ENCODE measurements at places on chromosomes 12 and 14. TPM values are rescaled to one million over a fixed set of nuclear protein-coding genes. Genes with fewer than 3 reads are reported as not detected.

The TCL1A gene
- total RNA-seq = not detected

The SMIM41 gene
- not detected for total RNA-seq

The CD27 gene
- total RNA-seq = not detected

The TDRD9 gene
- not detected for total RNA-seq

The ARHGEF25 gene
- total RNA-seq = 6.8 TPM

The PTPRR gene
- total RNA-seq = 0.17 TPM

The MGST1 gene
- total RNA-seq = 785 TPM

The NID2 gene
- 16.7 TPM for total RNA-seq

The AHNAK2 gene
- total RNA-seq = 178 TPM

The MFAP5 gene
- not detected for total RNA-seq

The BIN2 gene
- total RNA-seq = not detected

The PTHLH gene
- 39.3 TPM for total RNA-seq

The NEK9 gene
- total RNA-seq = 34.3 TPM

The MANSC1 gene
- total RNA-seq = 4.8 TPM

The P2RX2 gene
- not detected for total RNA-seq

The DENND5B gene
- total RNA-seq = 15.0 TPM

The APOF gene
- not detected for total RNA-seq

The TAS2R8 gene
- not detected for total RNA-seq

The CBLN3 gene
- total RNA-seq = 1.6 TPM

The PZP gene
- not detected for total RNA-seq

The NEUROD4 gene
- total RNA-seq = not detected

The CLEC4E gene
- 0.07 TPM for total RNA-seq

The RDH5 gene
- total RNA-seq = 2.6 TPM

The EMP1 gene
- 82.5 TPM for total RNA-seq

The MIP gene
- total RNA-seq = 0.20 TPM

All from A549 treated with CpdA at 1 μM for 4 hours (cell line).